Stimulated activated CD4-positive, alpha-beta T cell treated with anti-CD3 and anti-CD28 coated beads, Interleukin-12 subunit alpha, Interleukin-12 subunit beta, amount 100 ng/mL, for 48 hours (primary cell): ENCODE measurements at places on chromosomes 12 and 14.

DNA sequence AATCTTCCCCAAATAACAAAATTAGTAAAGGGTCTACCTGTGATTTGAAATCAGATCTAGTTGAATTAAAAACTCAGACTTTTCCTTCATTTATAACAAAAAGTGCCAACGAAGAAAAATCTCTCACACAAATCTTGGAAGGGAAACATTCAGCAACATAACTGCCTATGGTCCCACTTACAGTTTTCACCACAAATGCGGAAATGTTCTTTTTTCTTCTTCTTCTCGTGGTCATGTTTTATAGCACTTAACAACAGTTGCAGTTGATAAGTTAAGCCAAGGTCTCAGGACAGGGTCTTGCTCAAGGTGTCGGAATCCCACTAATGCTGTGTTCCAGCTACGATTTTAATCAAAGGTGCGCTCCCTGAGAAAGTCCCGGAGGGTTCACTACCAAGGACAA, 10.1 kb downstream of the RNASE6 start:
- no peak for DNase-seq

GRCh38 chr12:15846887-15847286, 35.3 kb upstream of the STRAP start:
- DNase-seq: no peak

DNA sequence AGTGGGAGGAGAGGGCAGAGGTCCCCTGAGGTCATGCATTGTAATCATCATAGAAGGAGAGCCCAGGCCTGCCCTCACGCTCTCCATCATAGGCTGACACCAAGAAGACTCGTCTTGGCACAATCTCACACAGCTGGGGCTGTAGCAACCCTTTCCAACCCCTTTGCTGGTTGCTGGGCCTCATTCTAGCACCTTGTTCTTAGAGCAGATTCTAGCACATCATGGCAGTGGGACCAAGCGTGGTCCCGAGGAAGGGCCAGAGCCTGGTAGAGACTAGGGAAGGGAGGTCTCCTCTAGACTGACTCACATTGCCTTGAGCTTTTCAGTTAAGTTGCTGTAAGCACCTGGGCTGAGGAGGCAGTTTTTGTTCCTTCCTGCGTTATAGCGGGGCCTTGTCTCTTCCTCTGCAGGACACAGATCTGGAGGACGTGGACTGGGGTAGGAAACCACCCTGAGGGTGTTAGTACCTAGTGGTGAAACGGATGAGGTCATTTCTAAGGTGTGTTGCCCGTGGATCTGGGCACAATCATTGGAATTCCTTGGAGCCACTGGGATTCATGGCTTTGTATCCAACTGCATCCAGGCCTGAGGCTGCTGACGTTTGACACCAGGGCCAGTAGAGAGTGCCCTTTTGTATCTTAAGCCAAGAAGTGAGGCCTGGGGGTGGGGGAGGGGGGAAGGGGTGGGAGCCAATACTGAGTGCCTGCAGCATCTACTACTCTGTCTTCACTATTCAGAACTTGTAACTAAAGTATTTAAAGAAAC, 19.9 kb downstream of the RPS6KL1 start:
- DNase-seq: no peak

DNA sequence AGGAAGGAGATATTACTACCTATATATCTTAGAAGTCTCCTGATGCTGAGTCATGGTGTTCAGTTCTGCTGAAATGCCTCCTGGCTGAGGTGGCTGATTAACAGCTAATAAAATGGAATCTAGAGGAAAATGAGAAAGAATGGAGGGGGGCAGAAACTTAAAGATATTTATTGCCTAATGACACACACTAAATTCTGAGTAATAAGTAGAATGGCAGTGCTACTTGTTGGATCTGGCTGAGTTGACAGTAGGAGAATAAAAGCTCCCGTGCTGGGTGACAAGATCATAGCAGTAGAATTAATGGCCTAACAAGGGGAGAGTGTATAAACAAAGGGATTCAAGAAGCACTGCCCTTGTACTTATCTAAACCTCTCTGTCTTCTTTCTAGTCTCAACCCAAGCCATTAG, 137.5 kb downstream of the CNTN1 start:
- no peak for DNase-seq

DNA sequence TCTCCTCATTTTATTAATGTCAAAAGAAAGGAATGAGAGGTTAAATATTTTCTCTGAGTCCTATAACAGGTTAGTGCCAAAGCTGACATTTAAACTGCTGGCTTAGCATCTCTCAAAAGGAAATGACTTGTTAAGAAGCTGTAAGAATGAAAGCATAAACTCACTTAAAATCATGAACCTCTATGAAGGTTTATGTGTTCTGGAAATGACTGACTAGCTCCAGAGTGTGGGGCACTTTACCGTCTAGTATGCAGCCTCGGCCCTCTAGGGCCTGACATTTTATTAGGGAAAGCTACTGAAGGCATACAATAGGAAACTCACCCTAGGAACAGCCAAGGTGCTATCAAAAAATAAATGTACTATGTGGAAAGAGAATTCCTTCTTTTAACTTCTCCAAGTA, 35.1 kb downstream of the SPX start:
- no peak for DNase-seq

GRCh38 chr12:129269756-129270495, 416.6 kb downstream of the GLT1D1 start:
- DNase-seq: no peak

- DNase-seq: no peak
Observed at GRCh38 chr12:57813971-57814772, 4.4 kb downstream of the AVIL start.

DNA sequence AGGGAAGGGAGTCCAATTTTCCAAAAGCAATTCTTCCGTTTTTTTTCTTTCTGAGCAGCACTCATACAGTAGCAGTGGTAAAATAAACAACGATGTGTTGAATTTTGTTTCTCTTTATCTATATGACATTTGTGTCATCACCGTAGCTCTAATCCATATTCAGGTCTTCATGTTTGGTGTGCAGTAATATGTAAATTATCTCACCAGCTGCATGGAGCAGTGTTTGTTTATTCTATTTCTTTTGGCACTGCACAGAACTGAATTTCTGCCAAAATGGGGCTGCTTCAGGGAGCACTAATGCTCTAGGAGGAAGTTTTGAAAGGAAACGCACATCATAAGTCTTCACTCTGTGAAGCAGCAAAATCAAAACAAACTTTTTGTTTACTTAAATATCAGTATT, 130.0 kb upstream of the NPAS3 start:
- DNase-seq: no peak

DNA sequence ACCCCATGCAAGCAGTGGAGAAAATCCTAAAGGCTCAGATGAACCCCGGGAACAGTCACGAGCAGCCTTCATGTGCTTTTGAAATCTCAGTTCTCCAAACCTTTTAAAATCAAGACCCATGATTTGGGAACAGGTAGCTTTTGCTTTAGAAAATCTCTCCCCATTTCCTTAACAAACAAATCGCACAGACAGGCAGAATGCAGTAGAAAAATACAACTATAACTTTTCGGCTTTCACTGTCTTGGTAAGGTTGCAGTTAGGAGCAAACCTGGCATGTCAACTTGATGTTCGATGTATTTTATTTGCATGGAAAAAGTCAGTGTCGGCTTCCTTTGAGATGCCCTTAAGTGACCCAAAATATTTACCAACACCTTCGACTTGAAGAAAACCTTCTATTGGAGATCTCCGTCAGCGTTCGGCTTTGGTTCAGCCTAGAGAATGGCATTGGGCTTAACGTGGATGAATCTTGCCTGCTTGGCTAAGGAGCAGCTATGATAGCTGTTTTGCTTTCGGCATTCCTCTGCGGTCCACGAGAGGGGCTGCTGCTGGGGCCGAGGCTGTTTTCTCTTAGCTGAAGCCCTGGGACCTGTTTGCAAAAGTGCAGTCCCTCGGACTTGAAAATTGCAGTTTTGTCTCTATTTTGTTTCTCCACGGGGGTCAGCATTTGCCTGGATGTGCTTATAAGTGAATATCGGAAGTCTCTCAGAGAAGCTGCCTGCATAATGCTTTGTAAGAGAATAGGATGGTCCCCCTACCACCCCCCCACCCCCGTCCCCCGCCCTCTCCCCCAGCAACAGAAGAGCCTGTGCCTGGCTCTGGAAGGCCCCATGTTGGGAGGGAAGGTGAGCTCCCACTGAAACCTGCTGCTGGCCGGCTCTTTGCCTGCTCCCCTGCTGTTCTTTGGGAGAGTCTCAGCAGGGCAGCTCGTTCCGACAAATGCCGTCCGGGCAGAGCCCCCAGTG, 122.8 kb downstream of the AACS start:
- no peak for DNase-seq

DNA sequence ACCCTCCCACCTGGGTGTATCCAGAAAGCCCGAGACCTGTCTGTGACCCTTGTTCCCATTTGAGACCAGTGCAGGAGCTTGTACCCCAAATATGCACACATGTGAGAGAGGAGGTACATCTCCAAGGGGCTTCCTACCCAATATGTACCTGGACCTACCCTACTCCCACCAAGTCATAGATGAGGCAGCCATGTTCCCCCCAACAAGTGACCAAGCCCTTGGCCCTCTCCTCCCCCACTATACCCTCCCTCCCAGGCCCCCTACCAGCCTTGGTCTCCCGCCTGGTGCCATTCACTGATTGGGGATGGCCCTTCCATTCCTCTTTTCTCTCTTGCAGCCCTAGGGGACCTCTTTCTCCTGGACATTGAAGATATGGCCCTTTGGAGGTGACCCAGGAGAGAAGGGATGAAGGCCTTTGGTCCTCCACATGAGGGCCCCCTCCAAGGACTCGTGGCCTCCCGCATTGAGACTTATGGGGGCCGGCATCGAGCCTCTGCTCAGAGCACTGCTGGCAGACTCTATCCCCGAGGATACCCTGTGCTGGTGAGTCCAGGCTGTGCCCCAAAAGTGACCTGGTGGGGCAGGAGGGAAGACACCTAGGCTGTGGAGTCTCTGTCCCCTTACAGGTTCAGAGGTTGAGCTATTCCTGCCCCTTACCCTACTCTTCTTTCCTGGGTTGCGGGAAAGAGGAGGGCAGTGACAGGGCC, 1.5 kb downstream of the PLEKHG6 start:
- no peak for DNase-seq
